Activated T-cell treated with anti-CD3 and anti-CD28 coated beads, Interleukin-2, amount 50 U/mL, for 24 hours (primary cell): ENCODE measurements at places on chromosomes 11 and 22.

DNA sequence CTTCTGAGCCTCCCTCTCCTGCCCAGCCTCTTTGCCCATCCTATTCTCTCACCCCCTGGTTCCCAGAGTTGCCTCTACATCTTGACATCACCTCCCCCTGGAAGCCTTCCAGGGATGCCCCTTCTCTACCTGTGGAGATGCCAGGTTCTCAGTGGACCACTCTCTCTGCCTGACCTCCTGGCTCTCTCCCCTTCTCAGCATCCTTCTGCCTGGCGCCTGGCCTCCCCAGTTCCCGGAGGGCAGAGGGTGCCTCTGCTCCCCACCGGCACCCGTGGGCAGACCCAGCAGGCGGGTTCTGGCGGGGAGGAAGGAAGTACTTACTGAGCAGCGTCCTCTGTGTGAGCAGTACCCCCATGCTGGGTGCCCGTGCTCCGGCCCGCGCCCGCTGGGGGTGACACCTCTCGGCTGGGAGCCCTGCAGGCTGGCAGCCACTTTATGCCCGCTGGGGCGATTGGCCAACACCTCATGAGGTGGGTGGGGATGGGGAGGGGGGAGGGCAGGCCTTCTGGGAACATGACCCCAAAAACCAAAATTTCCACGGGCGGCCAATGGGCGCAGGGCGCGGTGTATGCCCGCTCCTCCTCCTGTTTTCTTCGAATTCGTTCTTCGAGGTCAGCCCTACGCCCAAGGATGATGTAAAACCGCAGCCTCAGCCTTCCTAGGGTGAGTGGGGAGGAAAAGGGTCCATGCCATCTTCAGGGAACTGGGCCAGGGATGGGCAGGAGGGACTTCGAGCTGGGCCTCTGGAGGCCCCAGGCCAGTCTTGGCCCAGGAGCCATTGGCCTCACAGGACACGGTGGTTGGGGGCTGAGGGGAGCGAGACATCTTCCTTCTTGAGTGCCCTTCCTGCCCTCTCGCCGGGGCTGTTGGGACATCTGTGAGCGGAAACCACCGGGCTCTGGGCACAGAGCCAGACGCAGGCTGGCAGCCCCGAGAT, at the start of gene OSM:
Gene OSM (minus strand): TSS at position 407 of the 937 bp plus-strand sequence. CDS start 52 bp downstream, at position 355.
- DNase-seq, result peak; percentile 82

DNA sequence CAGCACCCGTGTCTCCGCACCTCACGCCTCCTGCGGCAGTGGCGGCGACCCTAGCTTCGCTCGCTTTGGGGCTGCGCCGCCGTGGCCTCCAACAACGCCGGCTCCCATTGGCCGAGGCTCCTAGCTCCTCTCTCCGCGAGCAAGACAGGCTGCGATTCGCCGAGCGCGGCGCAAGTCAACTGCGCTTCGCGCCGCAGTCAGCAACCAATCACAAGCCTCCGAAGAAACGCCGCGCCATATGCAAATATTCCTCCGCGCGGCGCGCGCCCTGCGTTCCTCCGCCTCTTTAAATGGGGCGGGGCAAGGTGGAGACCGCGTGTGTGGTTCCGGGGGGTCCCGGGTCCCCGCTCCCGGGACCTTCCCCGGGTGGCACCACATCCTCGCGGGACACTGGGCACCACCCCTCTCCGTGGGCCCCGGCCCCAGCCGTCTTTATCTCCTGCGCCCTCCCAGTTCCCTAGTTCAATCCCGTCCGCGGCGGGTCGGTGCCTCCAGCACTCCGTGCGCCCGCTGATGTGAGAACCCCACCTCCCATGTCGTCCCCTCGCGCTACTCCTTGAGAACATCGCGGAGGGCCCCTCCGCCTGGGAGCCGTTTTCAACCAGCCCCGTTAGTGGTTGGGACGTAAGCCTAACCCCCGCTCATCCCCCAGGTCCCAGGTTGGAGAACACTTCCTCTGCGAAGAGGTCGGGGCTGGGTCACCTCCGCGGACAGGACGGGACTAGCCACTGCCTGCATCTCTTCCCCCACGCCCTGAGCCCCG, at the start of gene NAP1L4:
Gene NAP1L4 (minus strand): TSS at position 96 of the 763 bp plus-strand sequence. CDS start 13,109 bp downstream, outside the sequence.
- DNase-seq, result peak; percentile 97

GRCh38 chr22:29872989-29873388, 10.0 kb upstream of the MTMR3 start:
- DNase-seq, result no peak

GRCh38 chr11:86790195-86790725, 10.1 kb upstream of the PRSS23 start:
- no peak for DNase-seq
